ENCODE measurements at places on chromosomes 13 and 19. TPM values are rescaled to one million over a fixed set of nuclear protein-coding genes. Genes with fewer than 3 reads are reported as not detected.

GRCh38 chr13:48806522-48806921 is 152.8 kb downstream of the CYSLTR2 start:
- no peak for DNase-seq

GRCh38 chr19:33691030-33691427 is 69.3 kb downstream of the CHST8 start:
- DNase-seq, result no peak

DNA sequence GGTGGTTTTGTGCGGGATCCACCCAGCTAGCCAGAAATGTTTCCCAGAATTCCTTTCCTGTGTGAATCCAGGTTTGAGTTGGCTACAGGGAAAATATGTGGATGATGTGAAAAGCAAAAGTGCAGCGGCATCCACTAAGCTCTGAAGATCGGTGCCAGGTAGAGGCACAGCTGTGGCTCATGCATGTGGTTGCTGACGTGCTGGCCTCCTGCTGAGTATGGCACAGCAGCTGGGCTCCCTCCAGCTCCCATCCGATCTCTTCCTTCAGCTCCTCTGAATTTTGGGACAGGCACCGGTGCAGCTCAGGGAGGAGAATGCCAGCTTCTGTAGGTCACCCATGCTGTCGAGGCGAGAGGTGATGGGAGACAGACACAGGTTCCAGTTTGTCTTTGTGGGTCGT is 84.0 kb upstream of the GSX1 start:
- no peak for DNase-seq

- DNase-seq, result no peak
Measured at GRCh38 chr13:37143911-37144310, 38.4 kb upstream of the CSNK1A1L start.

Gene KLK8
- not detected for total RNA-seq

Gene GPR12
- total RNA-seq, result not detected

DNA sequence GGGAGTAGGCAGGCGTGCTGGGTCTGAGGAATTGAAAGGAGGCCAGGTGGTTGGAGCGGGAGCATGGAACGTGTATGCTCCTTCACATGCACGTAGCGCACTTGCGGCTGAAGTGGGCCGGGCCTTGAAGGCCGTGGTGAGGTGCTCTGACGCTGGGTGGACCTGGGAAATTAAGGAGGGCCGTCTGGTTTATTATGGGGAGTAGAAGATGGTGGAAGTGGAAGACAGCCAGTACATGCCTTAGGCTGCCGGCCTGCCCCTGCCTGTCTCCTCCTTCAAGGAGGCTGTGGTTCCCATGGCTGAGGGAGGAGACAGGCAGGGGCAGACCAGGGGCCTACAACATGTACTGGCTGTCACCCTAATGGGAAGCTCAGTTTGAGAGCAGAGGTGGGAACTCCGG is 23.9 kb downstream of the GATAD2A start:
- no peak for DNase-seq

All from liver (tissue), 10 donors.